ENCODE measurements at places on chromosomes 2 and 18.
A peak's percentile ranks its signal among the peaks of the same experiment; 100 is the strongest.

GRCh38 chr2:4745056-4745991, 946.9 kb upstream of the SOX11 start:
- no peak for DNase-seq

GRCh38 chr2:145751629-145752028, 1231.7 kb upstream of the ZEB2 start:
- DNase-seq = no peak

GRCh38 chr18:35153609-35154272, 87.1 kb upstream of the ZNF397 start:
- DNase-seq = no peak

DNA sequence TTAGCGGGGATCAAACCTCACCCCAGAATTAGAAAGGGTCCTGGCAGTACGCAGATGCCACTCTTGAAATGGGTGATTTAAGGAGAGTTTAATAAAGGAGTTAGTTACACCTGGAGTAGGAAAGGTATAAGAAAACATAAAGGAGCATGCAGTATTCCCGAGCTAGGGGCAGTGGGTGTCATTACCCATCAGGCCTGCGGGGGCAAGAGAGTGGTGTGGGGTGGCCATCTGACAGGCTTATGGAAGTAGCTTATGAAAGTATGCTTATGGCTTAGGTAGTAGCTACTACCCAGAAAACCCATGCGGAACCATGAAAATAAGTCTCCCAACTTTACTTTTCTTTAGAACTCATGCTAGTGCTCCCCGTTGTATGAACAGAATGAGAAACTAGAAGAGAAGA, 568.9 kb upstream of the ACVR2A start:
- DNase-seq = no peak

DNA sequence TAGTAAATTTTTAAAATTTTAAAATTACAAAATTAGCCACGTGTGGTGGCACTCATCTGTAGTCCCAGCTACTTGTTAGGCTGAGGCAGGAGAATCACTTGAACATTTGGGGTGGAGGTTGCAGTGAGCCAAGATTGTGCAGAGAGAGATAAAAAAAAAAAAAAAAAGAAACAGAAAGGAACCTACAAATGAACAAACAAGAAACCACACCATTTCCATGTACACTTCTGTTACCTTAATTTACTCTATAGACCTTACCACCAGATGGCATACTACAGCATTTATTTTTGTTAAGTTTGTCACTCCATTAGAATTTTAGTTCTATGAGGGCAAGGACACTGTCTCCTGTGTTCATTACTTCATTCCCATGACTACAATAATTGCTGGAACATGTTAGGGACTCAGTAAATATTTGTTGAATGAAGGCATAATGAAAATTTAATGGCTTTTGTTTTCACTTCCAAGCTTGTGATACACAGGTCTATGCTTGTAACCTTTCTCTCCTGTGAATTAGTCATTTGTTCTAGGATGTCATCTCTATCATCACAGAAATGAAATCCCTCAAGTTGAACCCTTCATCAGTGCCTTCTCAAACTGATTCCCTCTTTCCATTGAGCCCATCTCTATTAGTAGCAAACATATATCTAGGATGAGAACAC, 76.0 kb downstream of the ARHGAP15 start:
- no peak for DNase-seq

DNA sequence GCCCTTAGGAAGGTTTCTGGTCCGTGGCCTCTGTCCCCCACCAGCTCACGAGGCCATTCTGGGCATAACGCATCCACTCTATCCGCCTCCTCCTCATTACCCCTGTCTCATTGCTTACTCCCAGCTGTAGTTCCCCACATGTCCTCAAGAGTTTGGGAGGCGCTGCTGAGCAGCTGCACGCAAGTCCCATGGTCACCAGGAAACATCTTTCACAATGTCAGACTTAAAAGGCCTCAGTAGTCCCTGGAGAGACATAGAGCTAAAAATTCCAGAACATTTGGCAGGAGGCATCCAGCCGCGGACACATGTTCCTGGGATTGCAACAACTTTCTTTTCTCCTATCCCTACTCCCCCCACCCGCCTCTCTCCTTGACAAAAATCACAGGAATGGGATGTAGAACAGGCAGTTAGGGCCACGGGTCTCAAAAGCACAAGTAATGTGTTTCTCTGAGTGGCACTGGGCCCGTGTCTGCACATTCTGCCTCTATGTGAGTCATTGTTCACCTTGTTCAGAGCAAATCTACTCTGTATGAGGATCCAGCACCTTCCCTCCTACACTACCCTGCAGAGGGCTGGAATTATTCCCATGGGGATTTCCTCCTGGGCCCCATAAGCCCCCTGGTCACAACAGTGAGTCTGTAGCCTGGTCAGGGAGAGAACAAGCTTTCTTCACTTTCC, 8.1 kb downstream of the LBH start:
- DNase-seq = peak; percentile 80

DNA sequence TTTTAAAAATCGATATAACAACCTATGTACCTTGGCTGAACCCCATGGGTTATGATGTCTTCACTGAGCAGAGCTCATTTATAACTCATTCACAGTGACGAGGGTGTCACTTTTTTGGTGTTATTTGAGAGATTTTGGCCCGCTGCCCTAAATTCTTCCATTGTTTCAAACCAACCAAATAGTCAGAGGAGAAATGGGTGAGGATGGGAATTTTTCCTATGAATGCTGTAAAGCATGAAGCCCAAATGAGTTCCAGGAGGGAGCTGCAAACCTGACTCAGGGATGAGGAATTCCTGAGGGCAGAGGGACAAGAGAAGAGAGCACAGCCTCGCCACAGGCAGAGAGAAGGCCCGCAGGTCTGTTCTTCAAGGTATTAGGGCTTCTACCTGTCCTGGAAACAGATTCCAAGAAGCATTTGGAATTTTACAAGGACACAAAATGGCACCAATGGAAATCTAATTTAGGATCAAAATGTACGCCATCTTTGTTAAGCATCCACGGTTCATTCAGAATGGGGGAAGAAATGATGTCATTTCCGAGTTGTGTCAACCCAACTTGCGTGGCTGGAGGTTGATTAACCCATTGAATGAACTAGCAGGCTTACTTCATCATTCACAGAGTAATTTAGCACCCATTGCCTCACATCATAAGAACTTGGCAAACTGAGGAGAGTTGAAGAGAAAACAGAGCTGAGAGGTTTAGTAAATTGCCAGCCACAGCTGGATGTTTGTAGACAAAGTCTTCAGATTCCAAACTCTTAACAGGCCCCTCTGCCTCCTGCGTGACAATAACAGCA, 133.5 kb downstream of the LAMA3 start:
- no peak for DNase-seq

All from sciatic nerve (tissue), 2 donors.